Gastrocnemius medialis (tissue), 4 donors: ENCODE measurements at places on chromosomes 4 and X.

DNA sequence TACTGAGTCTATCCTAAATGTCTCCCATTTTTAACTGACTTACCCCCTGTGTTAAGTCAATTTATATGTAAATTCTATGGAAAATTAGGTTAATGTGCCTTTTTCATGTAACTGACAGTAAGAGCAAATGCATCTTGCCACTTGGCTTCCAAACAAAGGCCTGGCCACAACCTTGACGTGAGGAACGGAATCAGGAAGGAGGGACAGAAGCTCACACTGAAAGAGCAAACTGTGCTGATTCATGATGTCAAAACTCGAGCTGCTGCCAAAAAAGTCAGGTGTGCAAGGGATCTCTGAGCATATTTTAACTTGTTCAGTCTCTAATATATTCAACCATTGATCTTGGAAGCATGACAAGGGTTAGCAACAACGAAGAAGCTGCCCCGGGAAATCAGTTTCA is 35.8 kb downstream of the GPM6A start:
- no peak for DNase-seq

DNA sequence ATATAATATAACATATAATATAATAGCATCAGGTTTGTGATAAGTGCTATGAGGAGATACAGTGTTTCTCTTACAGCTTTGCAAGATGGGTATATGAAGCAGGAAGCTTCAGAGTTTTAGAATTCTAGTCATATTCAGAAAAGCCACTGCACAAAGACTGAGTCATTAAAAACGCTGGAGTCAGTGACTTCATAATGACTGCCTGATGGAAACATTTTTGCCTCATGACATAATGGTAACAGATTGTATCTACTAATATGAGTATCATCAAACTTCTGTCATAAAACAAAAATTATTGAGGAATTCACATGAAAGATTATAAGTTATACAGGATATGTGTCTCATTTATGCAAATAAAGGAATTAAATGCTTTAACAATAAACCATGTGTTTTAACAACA is 46.8 kb downstream of the EPHA5 start:
- no peak for DNase-seq

- no peak for DNase-seq
Observed at GRCh38 chr4:56861360-56861759, 39.9 kb upstream of the SPINK2 start.

- DNase-seq = peak; percentile 16
Observed at GRCh38 chrX:150543230-150544155, 24.9 kb upstream of the MTM1 start.

- no peak for DNase-seq
Observed at GRCh38 chr4:46124773-46125413, 1.0 kb upstream of the GABRG1 start.

DNA sequence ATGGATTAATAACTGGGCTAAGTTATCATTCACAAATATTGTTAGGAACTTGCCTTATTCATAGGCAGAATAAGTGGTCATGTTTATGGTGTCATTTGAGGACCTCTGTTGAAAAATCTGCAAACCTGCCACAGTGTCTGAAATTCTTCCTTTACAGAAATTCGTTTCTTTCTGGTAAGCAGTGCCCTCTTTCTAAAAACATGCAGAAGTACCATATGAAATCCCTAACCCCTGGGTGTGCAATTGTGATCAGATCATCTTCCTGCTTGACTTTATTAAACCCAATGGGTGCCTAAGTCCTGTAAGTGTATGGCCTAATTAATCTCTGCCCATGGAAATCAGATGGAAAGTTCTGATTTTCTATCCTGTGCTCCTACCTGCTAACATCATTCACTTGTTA is 4.4 kb upstream of the HTATSF1 start:
- no peak for DNase-seq

DNA sequence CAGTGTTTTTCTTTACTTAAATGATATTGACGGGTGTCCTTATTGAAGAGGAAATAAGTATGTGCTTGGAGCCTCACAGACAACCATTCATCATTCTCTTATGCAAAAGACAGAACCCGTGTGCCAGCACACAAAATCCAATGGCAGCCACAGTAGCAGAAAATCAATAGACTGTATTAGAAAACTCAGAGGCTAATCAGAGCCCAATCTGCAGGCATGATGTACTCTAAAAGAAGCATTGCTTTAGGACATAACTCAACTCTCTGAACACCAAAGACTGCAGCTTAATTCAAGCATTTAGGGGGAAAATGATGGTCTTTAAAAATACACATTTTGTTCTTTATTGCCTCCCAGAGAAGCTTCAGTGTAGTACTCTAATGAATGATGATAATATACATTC is 476.9 kb downstream of the PDHA2 start:
- no peak for DNase-seq

GRCh38 chr4:181301735-181302710 is 941.2 kb upstream of the TENM3 start:
- no peak for DNase-seq

DNA sequence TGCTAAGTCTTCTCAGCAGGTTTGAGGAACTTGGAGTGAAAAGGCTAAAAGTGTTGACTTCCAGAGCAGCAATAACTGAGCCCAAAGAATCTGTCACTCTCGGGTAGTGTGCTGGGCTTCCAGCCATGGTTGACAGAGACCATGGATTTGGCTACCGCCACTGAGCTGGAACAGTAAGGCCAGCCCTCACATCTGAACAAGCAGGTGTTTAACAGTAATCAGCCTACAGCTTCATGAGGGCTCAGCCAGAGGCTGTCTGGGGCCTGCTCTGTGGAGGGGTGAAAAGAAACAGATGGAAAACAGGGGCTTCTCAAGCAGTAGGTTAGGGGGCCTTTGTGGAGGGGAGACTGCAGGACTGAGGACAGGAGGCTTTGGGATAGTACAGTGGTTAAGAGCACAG is 14.9 kb downstream of the RASL11B start:
- DNase-seq = no peak

GRCh38 chrX:121987163-121987562 is 939.8 kb downstream of the GLUD2 start:
- DNase-seq = no peak
